ENCODE measurements at places on chromosomes 2 and 18. TPM values are rescaled to one million over a fixed set of nuclear protein-coding genes. Genes with fewer than 3 reads are reported as not detected.

DNA sequence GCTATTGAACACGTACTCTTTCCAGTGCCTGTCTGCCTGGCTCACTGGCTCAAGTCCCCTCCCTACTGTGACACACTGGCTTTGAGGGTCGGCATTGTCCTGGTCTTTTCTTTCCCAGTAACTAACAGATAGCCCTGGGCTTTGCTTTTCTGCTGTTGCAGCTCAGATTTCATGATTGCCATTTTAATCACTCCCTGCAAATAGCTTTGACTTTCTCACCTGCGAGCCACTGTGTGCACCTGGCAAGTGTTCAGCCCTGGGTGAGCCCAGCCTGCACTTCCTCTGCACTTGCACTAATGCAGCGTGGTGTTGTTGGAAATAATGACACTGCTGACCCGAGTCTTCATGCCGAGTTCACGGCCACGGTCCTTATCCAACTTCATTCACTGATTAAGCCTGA, 52.9 kb downstream of the DCDC2C start:
- DNase-seq = no peak

DNA sequence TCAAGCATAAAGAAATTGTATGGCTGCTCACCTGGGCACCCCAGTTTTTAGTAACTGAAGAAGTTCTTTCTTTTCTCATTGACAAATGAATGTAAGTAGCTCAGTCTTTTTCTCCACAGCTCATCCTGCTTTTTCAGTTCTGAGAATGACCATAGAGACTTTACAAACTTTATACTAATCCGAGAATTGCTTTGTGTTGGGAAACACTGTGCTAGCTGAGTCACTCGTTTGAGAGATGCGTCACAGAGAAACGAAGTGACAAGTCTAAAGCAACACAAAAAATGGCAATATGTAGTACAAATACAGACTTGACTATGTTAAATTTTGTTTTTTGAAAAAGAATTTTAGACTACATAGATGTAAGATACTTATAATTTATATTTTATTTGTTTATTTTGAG, 9.0 kb downstream of the LRRTM4 start:
- DNase-seq = no peak

- DNase-seq = no peak
Observed at GRCh38 chr2:88458633-88459032, 6.1 kb upstream of the FOXI3 start.

- DNase-seq = peak; percentile 77
Observed at GRCh38 chr2:26696351-26696816, 3.9 kb downstream of the KCNK3 start.

GRCh38 chr2:208042041-208042440, 16.7 kb upstream of the PLEKHM3 start:
- DNase-seq = no peak

GRCh38 chr2:209663139-209663538, 108.5 kb upstream of the UNC80 start:
- no peak for DNase-seq

- no peak for DNase-seq
Observed at GRCh38 chr2:75113231-75113869, 86.0 kb downstream of the TACR1 start.

DNA sequence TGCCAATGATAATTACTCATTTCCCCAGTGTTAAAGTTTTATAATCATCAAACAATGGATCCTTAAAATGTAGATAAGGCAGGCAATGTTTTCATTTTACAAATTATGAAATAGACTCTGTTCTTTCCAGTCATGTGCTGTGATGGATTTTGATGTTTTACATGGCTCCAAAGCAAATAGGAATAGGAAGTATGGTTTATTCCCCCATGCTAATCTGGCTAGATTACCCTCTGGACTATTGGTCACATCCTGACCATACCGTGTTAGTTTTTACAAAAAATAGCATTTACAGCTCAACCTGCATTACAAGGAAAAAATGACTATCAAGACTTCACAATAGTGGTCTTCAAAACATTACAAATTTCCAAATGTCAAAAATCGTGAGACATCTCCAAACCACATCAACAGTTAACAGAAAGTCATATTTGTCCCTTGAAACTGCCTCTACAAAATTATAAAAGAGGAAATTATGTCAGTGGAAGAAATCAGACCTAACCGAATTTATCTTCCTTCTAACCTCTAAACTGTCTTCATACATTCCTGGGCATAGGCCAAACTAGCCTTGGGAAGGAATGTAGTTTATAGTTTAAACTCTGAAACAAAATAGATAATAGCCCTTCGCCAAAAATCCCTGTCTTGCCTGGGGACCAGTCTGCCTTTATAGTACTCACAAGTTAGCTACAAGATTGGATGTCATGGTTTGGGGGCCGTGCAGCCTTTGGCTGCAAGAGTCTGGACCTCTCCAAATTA, 1941.2 kb upstream of the CELF4 start:
- DNase-seq = no peak

DNA sequence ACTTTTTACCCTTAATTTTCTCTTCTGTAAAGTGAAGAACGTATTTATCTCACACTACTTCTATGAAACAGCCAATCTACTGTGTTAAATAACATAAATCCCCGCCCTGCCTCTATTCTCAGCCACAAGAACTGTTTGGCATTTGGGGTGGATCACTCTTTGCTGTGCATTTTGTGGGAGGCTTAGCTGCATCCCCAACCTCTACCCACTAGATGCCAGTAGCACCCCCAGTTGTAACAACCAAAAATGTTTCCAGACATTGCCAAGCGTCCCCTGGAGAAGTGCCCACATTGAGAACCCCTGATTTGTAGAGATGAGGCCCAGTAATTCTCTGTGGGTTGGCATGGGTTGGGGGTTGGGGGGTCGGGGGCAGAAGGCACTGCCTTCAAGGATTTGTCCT, 94.7 kb upstream of the BOD1L2 start:
- no peak for DNase-seq

DNA sequence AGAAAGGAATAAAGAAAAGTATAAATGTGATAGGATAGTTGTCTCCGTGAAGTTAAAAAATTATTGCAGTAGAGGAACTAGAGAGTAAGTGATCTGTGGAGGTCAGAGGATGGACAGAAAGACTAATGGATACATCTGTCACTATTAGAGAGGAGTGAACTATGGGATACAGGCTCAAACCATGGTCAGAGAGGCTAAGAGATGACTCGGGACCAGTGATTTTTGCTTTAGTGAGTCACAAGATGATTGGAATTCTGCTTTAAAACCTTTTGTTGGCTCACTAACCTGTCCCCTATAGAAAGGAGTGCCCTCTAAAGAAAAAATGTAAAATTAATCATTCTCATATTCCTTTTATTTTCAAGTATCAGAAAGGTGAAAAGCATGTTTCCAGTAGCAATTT, 30.3 kb downstream of the ALMS1 start:
- no peak for DNase-seq

- DNase-seq = no peak
Observed at GRCh38 chr18:23178201-23178600, 42.9 kb downstream of the CABLES1 start.

GRCh38 chr18:39604836-39605235, 2039.2 kb upstream of the CELF4 start:
- no peak for DNase-seq

GRCh38 chr2:42492691-42493467, 903 bp downstream of the KCNG3 start:
- no peak for DNase-seq

- no peak for DNase-seq
Observed at GRCh38 chr2:232449964-232450363, 6.0 kb upstream of the ALPI start.

DNA sequence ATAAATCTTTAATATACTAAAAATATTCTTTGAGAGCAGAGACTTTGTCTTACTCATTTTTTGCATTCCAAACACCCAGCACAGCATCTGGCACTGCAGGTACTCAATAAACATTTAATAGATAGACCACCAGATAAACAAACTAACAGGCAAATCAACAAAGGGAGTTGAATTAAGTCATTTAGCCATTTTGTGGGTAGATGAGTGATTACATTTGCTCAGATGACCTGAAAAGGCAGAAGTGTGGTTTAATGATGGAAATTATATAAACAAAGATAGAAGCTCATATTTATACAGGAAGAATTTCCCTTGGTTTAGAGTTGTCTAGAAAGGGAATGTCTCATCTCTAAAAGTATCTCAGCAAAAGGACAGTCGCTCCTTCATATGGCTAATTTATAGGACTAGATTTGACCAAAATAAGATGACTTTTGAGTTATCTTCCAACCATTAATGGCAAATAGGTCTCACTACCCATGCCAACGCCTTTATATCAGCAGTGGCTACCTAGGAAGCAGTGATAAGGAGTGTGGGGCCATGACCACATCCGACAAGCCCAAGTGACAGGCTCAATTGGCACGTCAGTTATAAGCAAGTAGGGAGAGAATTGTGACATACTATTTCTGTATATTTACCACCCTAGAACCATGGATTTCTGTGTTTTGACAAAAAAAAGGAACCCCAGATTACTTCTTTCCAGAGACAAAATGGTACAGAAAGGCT, 173.5 kb downstream of the ATAD2B start:
- no peak for DNase-seq

The LYG1 gene
- 0.23 TPM for total RNA-seq

The MC5R gene
- total RNA-seq = not detected

The UPP2 gene
- total RNA-seq = not detected

The SEPTIN10 gene
- total RNA-seq = 100.0 TPM

The CCL20 gene
- not detected for total RNA-seq

The DYNAP gene
- total RNA-seq = not detected

The ANKRD30BL gene
- total RNA-seq = not detected

The MYO7B gene
- 0.15 TPM for total RNA-seq

Data from Panc1 (cell line).